ENCODE measurements at places on chromosomes 16 and 17.

DNA sequence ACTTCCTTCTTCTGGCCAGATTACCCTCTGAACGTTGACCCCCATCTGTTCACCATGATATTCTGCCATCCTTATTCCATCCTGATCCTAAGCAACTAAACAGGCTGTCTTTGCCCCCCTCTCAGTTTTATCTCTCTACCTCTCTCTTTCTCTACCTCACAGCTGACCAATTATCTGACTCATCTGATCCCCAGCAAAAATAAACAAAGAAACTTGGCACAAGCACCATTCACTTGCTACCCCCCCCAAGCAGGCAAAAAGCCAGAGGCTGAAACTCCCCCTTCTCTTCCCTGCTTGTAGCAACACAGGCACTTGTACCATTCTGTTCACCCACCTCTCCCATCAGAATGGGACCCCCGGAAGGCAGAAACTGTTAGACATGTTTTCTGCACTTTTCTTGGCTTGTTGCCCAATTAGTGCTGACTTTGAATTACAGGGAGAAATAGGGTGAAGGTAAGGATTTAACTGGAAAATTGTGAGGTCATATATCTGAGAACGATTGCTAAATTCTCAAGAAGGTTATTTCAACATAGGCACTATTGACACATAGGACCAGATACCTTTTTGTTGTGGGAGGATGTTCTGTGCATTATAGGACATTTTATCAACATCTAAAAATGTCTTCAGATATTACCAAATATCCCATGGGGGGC is 163.2 kb downstream of the TOX3 start:
- DNase-seq = no peak

DNA sequence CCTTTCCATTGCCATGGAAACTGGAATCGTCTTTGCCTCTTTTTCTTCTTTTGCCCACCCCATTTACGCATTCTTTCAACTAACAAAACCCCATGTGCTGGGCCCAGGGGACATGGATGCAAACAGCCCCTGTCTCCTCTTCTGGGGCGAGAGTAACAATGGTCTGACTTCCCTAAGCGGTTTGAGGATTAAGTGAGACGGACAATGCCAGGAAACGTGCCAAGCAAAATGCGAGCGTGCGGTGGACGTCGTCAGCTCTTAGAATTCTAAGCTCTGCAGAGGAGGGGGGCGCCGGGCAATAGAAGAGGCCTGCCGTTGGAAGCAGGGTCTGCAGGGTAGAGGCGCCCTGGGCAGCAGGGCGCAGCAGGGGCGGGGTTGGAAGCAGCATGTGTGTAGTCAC is 42.4 kb upstream of the JPH3 start:
- no peak for DNase-seq

DNA sequence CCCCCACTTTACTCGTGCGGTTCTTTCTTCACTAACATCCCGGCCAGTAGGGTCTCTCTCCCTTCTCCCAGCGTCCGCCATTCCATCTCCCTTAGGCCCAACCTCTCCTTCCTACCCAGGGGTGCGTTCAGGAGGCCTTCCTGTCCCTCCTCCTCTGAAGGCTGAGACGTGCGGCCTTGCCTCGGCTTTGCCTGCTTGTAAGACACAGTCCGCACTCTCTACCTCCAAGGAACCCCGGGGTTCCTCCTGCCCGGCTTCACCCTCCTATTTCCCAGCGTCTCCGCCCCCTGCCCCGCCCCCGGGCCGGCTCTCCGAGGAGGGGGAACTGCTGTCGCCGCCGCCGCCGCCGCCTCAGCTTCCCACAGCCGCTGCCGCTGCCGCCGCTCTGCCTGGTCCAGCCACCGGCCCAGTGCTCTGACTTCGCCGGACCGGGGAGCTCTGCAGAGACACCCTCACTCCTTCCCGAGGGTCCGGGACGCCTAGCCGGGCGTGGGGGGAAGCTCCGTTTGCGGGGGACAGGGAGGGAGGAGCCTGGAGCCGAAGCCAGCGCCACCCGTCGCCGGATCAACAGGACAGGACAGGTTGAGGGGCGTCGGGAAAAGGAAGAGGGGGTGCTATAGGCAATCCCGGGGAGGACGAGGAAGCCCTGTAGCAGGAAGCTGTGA is 1.2 kb upstream of the FGF11 start:
- DNase-seq = no peak

DNA sequence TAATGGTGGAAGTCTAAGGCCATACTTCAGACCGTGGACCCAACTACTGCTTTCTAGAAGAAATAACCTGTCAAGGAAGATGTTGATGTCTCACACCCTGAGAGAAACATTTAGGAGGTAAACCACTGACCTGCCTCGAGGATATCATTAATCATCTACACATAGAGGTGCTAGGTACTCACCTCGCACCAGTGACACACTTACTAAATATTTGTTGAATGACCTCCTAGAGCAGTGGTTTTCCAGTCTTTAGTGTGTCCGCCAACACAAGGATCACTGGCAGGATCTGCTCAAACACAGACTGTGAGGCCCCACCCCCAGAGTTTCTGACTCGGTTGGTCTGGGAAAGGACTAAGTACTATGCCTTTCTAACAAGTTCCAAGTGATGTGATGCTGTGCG is 197.4 kb upstream of the CACNG5 start:
- DNase-seq = no peak

DNA sequence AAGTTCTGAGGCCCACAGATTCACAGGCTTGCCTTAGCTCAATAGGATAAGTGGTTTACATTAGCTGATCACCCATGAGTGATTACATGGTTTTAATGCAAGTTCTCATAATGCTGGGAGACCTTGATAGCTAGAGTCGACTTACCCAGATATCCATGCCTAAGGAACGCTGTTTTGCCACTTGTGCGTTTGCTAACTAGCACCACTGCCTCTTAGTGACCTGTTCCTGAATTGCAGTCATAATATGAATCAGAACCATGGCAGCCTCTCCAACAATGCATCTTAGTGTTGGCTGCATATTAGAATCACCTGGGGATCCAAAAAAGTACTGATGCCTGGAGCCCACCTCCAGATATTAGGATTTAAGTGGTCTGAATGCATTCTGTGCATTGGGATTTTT is 251.1 kb upstream of the CDH5 start:
- DNase-seq = no peak

- DNase-seq = no peak
Observed at GRCh38 chr17:10107316-10108165, 90.9 kb downstream of the GAS7 start.

GRCh38 chr16:81830845-81831540 is 51.9 kb downstream of the PLCG2 start:
- DNase-seq = no peak

GRCh38 chr16:60432472-60432871 is 1603.8 kb downstream of the CDH8 start:
- DNase-seq = no peak

- no peak for DNase-seq
Observed at GRCh38 chr16:14511800-14512135, 118.3 kb downstream of the PARN start.

DNA sequence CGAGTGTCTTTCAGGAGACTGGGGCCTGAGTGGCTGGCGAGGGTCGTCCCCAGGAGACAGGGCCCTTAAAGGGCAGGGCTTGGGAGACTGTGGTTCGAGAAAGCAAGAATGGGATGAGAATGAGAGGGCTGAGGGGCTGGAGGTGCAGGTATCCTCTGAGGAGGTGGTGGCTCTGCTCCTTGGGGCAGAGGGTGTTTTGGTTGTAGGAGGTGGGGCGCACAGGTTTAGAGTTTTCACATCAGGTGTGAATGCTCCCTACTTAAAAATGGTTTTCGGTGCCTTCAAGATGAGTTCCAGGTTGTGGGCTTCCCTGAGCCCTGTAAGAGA is 430 bp downstream of the BCAS3 start:
- DNase-seq = no peak

DNA sequence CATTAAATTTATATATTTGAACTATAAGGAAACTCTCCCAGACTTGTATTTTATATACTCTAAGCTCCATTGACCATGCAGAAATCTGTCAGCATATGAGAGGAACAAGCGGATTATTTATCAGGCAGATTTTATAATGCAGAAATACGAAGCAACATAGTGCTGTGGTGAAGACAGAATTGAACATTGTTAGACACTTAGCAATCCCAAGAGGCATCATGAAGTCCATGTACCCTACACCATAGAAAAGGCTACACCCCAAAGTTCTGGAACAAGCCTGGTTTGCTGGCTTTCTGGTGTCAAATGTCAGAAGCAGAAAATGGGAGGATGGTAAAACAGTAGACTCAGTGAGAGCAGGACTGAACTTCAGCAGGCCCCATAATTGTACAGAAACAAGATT is 241.1 kb downstream of the PRKCA start:
- DNase-seq = no peak

DNA sequence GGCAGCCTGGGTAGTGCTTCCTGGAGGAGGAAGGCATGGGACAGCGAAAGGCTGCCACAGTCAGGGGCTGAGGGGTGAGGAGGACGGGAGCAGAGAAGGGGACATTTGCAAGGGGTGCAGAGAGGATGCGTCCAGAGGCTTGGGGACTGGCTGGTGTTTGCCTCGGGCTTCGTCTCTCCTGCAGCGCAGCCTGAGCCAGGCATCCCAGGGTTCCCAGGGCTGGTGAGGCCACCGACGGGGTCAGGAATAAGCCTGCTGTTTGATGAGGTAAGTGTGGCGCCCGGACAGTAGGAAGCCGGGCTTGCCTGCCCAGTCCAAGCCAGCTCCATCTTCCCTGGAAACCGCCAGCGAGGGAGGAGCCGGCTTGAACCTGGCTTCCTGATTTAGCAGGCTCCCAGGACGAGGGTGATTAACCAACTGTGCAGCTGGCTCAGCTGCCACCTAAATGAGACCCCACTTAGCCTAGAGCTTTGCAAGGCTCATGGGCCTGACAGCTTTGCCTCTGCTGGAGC is 47.8 kb downstream of the PITPNM3 start:
- no peak for DNase-seq

DNA sequence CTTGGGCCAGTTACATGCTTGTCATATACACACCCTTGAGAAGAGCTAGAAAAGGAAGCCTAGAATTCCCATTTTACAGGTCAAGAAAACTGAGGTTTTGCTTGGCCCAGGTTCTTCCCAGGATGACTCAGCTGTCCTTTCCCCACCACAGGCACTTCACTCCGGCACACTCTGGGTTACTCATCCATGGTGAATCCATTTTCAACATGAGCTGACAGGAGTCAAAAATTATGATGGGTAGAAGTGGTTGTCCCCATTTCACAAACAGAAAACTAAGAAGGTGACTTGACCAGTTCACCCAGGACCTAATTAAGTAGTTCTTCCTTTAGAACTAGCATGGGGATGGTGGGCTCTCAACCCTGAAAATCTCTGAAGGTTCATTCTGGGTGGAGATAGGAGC is 67.2 kb downstream of the USP22 start:
- DNase-seq = no peak

- no peak for DNase-seq
Observed at GRCh38 chr17:53736516-53737240, 86.0 kb upstream of the KIF2B start.

DNA sequence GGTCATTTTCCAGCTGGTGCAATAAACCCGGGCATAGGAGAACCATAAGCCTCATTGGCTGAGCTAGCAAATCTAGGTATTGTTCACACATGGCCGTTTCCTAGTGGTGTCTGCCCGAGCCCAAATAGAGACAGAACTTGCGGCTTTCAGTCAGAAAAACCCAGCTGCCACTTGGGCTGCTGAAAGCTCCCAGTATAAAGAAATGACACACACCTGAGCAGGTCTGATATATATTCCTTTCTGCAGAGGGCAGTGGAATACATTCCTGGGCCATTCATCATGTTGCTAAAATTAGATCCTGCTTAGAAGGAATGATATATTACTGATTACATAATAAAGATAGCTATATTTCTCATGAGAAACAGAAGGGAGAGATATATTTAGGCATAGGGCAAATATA is 83.9 kb upstream of the IRX5 start:
- DNase-seq = no peak

GRCh38 chr17:13001991-13002615 is 15.7 kb downstream of the ELAC2 start:
- DNase-seq = peak; percentile 15

DNA sequence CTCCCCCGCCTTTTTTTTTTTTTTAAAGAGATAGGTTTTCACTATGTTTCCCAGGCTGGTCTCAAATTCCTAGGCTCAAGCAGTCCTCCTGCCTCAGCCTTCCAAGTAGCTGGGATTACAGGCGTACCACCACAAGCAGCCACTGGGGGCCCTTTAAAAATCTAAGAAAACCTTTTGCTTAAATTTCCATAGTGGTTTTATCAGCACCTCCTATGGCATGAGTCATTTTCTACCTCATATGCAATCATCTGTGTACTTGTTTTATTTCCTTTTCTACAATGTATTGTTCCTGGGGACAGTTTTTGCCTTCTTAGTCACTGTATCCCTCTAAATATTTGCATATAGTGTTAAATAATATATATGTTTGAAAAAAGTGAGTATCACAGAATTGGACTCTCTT is 29.2 kb downstream of the GNA13 start:
- peak; percentile 76 for DNase-seq

DNA sequence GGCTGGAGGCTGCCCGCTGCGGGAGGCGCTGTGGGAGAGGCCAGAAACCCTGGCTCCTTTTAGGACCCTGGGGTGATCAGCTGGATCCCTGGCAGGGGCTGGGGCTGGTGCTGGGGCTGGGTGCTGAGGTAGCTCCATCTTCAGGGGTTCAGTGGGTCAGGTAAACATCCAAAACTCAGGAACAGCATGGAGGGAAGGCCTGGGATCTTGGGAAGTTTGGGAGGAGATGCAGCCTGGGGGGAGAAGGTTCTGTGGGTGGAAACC is 21.0 kb downstream of the ADGRG5 start:
- DNase-seq = no peak

DNA sequence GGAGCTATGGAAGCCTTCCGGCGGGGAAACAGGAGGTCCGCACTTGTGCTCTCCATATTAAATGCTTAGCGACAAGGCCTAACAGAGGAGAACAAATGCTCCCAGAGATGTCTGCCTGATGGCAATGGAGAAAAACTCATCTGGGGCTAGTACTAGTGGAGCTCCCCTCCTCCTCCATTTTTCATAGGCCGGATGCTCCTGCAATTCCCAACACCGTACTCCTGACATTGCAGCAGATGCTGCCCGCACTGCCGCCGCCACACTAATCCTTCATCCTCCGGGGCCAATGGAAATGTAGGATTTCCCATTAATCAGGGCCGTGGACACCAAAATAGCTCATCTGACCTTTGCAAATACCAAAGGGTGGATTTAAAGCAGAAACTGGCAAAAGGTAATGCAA is 27.5 kb downstream of the TOM1L2 start:
- DNase-seq = no peak

DNA sequence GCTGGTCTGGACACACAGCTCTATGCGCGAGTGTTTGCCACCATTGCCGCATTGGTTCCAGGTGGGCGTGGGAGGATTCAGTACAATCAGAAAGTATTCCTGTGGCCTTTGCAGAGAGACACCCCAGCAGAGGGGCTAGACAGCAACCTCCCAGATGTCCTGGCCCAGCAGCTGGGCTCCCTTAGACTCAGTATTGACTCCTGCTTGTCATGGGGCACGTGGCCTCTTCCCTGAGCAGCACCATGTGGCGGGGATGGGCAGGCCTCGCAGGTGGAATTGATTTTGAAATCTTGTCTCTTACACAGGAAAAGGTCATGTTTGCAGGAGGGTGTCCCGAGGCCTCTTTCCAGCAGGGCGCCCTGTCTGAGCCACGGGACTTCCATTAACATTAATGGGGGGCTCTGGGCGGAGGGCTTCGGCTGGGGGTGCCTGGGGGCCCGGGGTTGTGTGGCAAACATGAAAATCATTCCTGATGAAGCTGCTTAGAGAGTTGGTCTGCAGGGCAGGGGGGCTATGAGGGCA is 96.4 kb downstream of the C16orf78 start:
- no peak for DNase-seq
